ENCODE measurements at places on chromosomes 4 and X.

DNA sequence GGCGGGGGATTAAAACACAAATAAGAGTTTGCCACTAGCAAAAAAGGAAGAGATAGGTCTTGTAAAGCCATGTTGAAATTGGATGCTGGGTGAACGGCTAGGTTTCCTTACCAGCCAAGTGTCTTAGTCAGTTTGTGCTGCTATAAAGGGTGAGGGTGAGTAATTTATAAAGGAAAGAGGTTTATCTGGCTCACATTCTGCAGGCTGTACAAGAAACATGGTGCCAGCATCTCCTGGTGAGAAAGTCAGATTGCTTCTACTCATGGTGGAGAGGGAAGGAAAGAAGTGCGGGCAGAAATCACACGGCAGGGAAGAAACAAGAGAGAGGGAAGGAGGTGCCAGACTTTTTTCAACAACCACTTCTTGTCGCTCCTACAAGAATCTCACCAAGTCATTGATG lies 507.5 kb downstream of the SPOCK3 start:
- no peak for DNase-seq

DNA sequence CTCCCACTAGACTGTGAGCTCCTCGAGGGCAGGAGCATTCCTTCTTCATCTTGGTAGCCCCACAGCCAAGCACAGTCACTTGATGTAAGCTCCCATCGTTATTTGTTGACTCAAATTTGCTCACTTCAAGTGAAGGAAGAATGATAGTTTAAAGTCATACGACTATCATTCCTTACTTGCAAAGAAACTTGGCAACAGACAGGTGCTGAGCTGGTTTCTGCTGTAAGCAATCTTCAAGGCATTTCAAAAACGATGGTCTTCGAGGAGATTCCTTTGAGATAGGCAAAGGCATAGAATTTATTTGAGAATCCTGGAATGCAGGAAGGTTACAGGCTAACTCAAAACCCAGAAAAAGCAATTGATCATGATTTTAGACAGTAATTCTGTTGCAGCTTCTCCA lies 64.8 kb downstream of the QDPR start:
- DNase-seq: peak; percentile 75

- peak; percentile 29 for DNase-seq
Observed at GRCh38 chrX:154515090-154515965, 704 bp downstream of the FAM3A start.

- DNase-seq: peak; percentile 97
Observed at GRCh38 chrX:131830400-131831184, 192.5 kb upstream of the STK26 start.

- no peak for DNase-seq
Observed at GRCh38 chr4:818106-818921, 7.6 kb downstream of the CPLX1 start.

DNA sequence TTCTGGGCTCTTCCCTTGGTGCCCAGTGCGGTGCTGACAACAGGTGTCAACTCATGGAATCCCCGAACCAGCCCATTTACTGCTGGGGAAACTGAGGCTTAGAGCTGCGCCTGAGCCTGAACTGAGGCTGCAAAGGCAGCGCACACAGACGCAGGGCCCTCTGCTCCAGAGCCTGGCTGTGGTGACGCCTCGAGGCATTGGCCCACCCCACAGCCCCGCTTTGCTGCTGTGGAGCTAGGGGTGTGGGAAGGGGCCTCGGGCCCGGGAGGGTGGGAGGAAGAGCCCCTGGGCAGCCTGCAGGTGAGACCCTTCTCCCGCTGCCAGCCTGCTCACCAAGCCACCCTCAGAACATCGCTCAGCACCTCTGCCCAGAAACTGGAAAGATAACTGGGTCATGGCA lies 97.4 kb upstream of the LRPAP1 start:
- DNase-seq: no peak

GRCh38 chr4:146643812-146644401 lies 5.2 kb downstream of the POU4F2 start:
- DNase-seq: peak; percentile 16

Data from M059J (cell line).